ENCODE measurements at places on chromosomes 1 and 21.

DNA sequence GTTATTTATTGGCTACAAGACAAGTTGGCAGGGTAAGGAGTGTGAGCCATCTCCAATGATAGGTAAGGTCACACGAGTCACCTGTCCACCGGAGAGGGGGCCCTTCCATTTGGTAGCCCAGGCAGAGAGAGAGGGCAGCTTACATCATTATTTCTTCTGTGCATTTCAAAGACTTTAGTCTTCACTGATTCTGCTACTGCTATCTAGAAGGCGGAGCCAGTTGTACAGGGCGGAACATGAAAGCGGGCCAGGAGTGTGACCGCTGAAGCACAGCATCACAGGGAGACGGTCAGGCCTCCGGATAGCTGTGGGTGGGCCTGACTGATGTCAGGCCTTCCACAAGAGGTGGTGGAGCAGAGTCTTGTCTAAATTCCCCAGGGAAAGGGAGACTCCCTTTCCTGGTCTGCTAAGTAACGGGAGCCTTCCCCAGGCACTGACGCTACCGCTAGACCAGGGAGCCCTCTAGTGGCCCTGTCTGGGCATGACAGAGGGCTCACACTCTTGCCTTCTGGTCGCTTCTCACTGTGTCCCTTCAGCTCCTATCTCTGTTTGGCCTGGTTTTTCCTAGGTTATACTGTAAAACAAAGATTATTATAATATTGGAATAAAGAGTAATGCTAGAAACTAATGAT is 36.7 kb downstream of the ZNF695 start:
- DNase-seq = peak; percentile 7

GRCh38 chr1:42962641-42963377 is 4.1 kb upstream of the SLC2A1 start:
- DNase-seq = no peak

DNA sequence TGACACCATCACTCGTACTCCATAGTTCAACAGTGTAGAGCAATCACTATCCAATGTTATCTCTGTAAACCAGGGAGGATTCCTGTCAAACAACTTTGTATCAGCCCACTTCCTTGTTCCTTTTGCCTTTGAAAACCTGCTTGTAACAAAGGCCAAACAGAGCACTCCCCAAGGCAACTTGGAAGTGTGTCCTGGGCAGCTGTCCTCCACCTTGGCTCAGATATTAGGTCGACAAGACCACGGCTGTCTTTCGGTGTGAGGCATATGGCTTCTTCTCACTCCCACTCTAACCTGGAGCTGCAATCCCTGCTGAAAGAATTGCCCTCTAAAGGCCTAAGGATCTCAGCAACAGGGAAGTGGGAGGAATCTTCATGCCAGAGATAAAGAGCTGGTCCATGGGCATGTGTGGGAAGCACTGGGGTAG is 66.7 kb downstream of the ITPKB start:
- no peak for DNase-seq

DNA sequence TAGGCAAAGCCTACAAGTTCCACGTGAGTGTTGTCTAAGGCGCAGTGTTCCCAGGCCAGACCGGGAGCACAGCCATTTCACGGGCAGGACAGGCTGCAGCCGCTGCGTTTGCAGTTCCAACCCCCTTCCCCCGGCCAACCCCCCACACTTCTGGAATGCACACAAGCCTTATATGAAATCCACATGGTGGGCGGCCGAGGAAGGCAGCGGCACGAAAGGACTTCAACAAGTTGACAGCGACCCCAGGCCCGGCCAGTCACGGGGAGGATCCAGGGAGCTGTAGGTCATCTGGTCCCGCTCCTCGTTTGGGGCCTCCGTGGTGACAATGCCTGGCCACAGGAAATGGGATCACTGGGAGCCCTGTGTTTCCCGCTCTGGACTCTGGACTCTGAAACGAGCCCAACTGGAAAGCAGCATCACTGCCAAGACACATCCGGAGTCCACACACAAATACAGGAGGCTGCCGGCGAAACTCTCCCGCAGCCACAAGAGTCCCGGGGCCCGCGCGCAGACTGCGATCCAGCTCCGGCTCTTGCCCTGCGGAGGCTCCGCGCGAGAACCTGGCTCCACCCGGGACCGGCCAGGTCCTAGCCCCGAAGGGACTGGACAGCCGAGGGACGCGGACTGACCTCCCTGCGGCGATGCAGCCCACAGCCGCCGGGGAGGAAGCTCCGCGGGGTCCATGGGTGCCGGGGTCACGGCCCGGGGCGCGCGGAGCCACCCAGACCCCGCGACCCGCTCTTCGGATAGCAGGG is 794 bp downstream of the NID1 start:
- no peak for DNase-seq

GRCh38 chr1:65319141-65319540 is 9.8 kb downstream of the DNAJC6 start:
- no peak for DNase-seq

- DNase-seq = no peak
Measured at GRCh38 chr21:17554679-17555465, 42.0 kb downstream of the CXADR start.

DNA sequence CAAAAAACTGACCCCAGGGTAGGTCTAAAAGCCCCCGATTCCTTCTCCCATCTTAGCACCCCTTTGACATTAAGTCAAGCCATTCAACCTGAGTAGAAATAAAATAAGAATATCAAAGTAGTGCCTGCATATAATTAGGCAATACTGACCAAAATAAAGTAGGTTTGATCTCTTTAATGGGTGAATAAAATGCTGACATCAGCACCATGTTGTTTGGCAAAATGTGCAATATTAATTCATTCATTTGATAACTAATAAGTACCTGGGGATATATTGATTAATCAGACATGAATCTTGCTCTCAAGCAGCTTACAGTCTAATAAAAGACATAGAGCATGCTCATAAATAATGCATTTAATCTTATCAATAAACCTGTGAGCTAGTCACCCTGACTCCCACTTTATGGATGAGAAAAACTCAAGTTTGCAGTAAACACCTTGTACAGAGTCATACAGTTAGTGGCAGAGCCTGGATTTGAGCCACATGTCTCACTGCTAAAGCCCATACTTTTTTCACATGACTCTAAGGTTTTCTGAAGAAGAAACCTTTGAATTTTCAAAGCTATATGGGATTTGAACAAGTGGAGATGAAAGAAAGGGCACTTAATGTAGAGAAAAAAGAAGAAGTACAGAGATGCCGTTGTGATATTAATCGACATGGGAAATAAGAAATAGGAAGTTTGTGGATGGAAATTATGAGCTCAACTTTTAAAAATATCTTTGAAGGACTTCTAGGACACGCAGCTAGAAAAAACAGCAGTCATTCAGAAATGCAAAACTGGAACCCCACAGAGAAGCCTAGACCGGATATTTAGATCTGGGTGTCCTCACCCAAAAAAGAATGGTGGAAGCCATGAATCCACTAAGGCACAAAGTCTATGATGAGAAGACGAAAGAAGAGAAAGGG is 183.9 kb downstream of the TOMM20 start:
- DNase-seq = no peak

DNA sequence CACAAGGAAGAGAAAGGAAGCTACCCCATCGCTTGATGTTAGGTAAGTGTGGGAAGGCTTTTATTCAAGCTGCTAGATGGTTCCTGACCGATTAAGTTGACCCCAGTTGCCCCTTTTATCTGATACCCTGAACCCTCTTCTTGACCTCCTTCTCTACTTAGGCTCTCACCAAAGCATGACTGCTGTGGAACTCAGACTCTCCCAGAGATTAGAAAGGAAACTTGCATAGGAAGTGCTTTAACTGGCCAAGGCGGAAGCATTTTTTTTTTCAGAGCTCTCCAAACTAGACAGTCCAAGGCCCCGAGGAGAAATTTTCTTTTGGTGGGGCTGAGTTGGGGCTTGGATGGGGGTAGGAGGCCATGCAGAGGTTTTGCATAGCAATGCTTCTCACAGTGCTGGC is 101.3 kb upstream of the USP24 start:
- DNase-seq = no peak

GRCh38 chr1:11873395-11874257 is 14.9 kb upstream of the NPPB start:
- no peak for DNase-seq

DNA sequence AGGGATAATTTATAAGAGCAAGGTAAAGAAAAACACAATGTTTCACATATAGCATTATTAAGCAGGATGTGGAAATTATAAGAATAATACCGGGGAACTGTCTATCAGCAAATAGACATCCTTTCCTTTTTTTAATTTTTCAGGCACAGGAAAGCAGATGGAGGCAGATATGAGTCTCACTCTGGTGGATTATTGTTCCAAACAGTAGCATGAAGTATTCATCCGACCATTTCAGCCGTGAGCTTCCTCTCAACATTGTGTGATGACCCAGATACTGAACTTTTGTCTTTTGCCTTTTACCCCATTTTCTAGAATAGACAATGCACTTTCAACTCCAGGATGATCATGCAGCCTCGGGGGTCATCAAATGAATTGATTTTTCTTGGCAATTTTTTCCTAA is 599.8 kb downstream of the ADGRL2 start:
- DNase-seq = no peak

GRCh38 chr1:50836117-50836516 is 124.0 kb downstream of the FAF1 start:
- DNase-seq = no peak

- no peak for DNase-seq
Measured at GRCh38 chr1:173954179-173954578, 37.1 kb upstream of the SERPINC1 start.

GRCh38 chr1:219460896-219461815 is 151.7 kb downstream of the ZC3H11B start:
- DNase-seq = no peak

- no peak for DNase-seq
Measured at GRCh38 chr21:36926989-36927718, 39.3 kb downstream of the HLCS start.

All from activated CD4-positive, alpha-beta T cell treated with anti-CD3 and anti-CD28 coated beads, Interleukin-2, amount 50 U/mL, for 24 hours (primary cell).